ENCODE measurements at places on chromosomes 12 and 14. TPM values are rescaled to one million over a fixed set of nuclear protein-coding genes. Genes with fewer than 3 reads are reported as not detected.

GALNT9 gene
- 2.4 TPM for total RNA-seq

CINP gene
- total RNA-seq = 55.1 TPM

LTBP2 gene
- total RNA-seq = 335 TPM

MBD6 gene
- total RNA-seq = 5.2 TPM

ALDH1L2 gene
- 60.5 TPM for total RNA-seq

HCAR1 gene
- total RNA-seq = 0.22 TPM

CLEC4C gene
- total RNA-seq = not detected

MYBPC1 gene
- total RNA-seq = not detected

CLEC14A gene
- 0.54 TPM for total RNA-seq

FAM222A gene
- total RNA-seq = 0.39 TPM

CD63 gene
- 3,055 TPM for total RNA-seq

PWP1 gene
- 95.3 TPM for total RNA-seq

CFL2 gene
- 126 TPM for total RNA-seq

CMA1 gene
- not detected for total RNA-seq

GLIPR1L2 gene
- total RNA-seq = 0.97 TPM

TMEM117 gene
- 13.7 TPM for total RNA-seq

FZD10 gene
- 0.26 TPM for total RNA-seq

EMP1 gene
- 138 TPM for total RNA-seq

TSHR gene
- under 0.01 TPM for total RNA-seq

NOVA1 gene
- total RNA-seq = 0.52 TPM

SMIM41 gene
- 0.39 TPM for total RNA-seq

TMEM229B gene
- 1.8 TPM for total RNA-seq

VRK1 gene
- total RNA-seq = 15.4 TPM

STK38L gene
- total RNA-seq = 57.1 TPM

MYF5 gene
- total RNA-seq = not detected

OR10G2 gene
- not detected for total RNA-seq

A2M gene
- 6.5 TPM for total RNA-seq

NEK9 gene
- total RNA-seq = 55.9 TPM

KRT6B gene
- total RNA-seq = not detected

LUM gene
- 7,416 TPM for total RNA-seq

SEC23A gene
- total RNA-seq = 396 TPM

FAM161B gene
- total RNA-seq = 8.4 TPM

PRR13 gene
- total RNA-seq = 65.7 TPM
